ENCODE measurements at places on chromosomes 12 and 14. TPM values are rescaled to one million over a fixed set of nuclear protein-coding genes. Genes with fewer than 3 reads are reported as not detected.
A peak's percentile ranks its signal among the peaks of the same experiment; 100 is the strongest.

RPGRIP1 gene
- total RNA-seq, result not detected

HELB gene
- total RNA-seq, result 1.7 TPM

SCN8A gene
- 7.4 TPM for total RNA-seq

EPYC gene
- not detected for total RNA-seq

SRRM4 gene
- not detected for total RNA-seq

LRRC74A gene
- total RNA-seq, result not detected

DLGAP5 gene
- 91.2 TPM for total RNA-seq

RBP5 gene
- not detected for total RNA-seq

TMEM233 gene
- total RNA-seq, result 2.6 TPM

NOPCHAP1 gene
- total RNA-seq, result 3.2 TPM

RIMBP2 gene
- not detected for total RNA-seq

ALX1 gene
- total RNA-seq, result not detected

CDK4 gene
- 277 TPM for total RNA-seq

PLEKHH1 gene
- 0.06 TPM for total RNA-seq

SLC16A7 gene
- 10.6 TPM for total RNA-seq

MMP19 gene
- total RNA-seq, result 24.9 TPM

DNA sequence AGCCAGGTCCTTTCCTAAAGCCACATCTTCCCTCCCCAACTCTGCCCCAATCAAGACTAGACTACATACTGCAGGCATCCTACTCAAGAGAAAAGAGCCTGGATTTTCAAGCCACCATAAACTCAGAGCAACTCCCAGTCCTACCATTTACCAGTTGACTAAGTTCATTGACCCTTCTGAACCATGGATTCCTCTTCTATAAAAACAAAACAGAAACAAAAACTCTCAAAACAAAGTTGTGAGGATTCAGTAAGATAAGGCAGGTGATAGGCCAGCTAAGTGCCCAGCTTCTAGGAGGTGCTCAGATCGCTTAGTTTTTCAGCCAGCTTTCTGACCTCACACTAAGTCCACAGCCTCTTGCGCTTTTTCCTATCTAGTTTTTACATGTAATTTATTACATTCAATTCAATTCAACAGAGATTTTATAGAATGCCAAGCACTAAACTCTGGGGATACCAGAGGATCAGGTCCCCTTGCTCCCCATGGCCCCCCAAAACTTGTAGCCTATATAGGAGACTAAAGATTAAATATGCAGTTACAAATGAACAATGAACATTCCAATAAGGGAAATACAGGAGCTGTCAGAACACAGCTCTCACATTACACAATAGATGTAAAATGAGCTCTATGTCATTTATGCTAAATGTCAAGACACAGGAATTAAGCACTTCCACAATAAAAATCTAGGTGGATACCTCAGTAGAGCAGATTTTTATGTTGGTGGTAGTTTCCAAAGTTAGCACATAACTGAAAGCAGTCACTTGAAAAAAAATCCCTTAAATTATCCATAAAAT, 104.5 kb upstream of the EGLN3 start:
- no peak for DNase-seq

DNA sequence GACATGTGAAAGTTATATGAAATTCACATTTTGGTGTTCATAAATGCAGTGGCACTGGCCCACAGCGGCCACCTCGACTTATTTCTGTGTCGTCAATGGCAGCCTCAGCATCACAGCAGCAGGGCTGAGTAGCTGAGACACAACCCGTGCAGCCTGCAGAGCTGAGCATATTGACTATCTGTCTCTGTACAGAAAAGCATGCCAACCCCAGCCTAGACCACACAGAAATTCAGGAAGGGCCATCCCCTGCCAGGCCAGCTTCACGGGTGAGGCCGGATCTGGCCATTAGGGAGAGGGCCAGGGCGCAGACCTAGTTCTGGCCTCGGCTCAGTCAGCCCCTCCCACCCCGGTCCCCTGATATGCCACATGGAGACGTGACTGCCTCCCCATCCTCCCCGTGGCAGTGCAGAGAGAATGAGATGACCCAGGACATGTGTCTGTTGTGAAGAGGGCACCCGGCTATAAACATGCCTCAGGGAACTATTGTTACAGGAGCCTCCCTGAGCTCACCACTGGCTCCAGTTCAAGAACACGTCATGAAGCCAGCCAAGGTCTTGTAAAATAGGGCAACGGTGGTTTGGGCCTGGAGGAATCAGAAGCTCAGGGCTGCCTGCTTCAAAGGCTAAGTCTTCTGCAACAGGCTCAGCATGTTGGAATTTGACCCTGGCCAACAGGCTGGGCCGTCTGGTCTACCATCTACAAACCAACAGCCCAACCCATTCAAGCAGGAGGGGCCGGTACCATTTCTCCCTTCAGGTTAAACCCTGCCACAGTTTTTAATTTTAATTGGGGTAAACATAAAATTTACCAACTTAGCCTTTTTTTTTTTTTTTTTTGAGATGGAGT, 25.5 kb downstream of the SCARB1 start:
- peak; percentile 90 for DNase-seq

- no peak for DNase-seq
These were observed 4.9 kb downstream of the PXN start for GRCh38 chr12:120260607-120261006.

DNA sequence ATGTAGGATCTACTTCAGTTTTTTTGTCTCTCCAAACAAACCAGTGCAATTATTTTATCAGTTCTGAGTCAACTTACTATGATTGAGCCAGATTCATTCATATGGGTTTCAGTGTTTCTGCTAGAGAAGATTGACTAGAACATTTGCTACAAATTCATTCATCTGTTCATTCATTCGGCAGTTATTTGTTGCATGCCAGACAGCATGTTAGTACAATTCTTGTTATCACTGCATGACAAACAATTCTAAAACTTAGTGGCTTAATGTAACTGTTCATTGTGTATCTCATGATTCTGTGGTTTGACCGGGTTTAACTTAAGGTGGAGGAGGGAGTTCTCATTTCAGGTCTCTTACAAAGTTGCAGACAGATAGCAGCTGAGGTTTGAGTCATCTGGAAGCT, 52.3 kb downstream of the POLR3B start:
- DNase-seq, result peak; percentile 58

GRCh38 chr12:72315858-72316257, 43.7 kb downstream of the TRHDE start:
- no peak for DNase-seq

- DNase-seq, result no peak
These were observed 43.0 kb upstream of the SELPLG start for GRCh38 chr12:108676707-108677106.

- no peak for DNase-seq
These were observed 9.3 kb downstream of the CD163L1 start for GRCh38 chr12:7434670-7435069.

DNA sequence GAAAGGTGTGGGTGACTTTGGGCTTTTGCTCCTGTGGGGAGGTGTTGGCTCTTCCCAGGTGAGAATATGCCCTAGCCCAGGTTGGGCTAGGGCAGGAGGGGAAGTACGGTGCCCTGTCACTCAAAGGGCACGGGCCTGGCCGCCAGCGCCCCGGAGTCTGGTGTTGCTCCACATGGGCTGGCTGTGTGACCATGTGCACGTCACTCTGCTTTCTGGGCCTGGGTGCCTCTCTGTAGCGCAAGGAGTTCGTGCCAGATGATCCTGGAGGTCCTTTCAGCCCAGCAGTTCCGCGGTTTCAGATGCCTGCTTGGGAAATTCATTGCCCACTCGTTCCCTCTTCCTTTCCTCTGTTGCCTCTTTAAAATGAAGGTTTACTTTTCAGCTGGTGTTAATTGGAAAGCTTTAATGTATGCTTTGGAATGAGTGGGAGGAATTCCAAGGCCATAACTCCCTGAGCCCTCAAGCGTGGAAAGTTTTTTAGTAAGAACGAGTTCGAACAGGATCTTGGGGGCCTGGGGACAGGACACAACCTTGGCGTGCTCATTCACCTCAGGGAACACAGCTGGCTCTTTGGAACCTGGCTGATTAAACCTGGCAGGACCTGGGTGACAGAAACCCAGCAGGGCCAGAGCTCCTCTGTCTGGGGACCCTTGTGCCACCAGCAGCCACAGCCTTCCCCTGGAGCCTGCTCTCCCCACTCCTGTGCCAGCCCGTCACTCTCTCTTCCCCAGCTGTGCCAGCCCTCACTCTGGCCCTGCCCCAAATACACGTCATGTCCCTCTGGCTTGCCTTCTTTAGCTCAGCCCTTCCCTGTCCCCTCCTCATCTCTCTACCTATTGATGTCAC, 42.8 kb downstream of the TSPAN9 start:
- no peak for DNase-seq

- DNase-seq, result no peak
These were observed 187.5 kb upstream of the SLC38A2 start for GRCh38 chr12:46560089-46560488.

DNA sequence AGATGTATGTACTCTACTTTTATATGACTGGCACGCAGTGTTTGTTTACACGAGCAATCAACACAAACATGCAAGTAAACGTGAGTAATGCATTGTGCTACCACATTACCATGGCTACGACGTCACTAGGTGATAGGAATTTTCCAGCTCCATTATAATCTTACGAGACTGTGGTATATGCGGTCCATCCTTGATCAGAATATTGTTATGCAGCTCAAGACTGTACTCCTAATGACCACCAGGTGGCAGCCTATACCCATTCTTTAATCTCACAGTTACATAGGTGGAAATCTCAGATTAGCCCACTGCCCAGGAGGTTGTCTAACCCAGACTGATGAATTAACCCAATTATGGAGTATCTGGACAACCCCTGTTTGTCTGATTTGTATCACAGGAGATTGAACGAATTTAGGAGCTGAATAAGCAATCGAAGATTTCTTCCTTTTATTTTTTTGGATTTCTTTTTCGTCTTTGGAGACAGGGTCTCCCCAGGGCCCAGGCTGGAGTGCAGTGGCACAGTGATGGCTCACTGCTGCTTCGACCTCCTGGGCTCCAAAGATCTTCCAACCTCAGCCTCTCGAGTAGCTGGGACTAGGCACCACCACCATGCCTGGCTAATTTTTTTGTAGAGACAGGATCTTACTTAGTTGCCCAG, 8.7 kb upstream of the TESPA1 start:
- DNase-seq, result peak; percentile 54

DNA sequence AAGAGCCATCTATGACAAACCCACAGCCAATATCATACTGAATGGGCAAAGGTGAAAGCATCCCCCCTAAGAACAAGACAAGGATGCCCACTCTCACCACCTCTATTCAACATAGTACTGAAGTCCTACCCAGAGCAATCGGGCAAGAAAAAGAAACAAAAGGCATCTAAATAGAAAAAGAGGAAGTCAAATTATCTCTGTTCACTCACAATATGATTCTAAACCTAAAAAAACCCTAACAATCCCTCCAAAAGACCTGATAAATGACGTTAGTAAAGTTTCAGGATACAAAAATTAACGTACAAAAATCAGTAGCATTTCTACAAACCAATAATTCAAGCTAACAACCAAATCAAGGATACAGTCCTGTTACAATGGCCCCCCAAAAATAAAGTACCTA, 26.9 kb downstream of the MDM1 start:
- no peak for DNase-seq

GRCh38 chr12:16474801-16475200, 127.4 kb downstream of the MGST1 start:
- no peak for DNase-seq

DNA sequence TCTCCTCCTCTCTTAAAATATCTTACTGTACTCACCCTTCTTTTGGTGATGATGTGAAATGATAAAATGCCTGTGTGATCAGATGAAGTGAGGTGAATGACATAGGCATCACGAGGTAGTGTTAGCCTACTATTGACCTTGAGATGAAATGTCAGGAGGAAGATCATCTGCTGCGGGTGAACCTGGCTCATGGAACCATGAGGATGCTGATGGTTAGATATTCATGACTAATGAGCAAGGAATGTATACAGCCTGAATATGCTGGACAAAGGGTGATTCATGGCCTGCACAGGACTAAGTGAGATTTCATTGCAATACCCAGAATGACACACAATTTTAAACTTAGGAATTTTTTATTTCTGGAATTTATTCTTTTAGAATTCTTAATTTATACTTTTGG, 89.6 kb downstream of the DAAM1 start:
- DNase-seq, result peak; percentile 94

GRCh38 chr14:91140672-91141071, 26.8 kb downstream of the DGLUCY start:
- peak; percentile 18 for DNase-seq

GRCh38 chr12:111276146-111276545, 92.7 kb downstream of the PHETA1 start:
- peak; percentile 37 for DNase-seq

- no peak for DNase-seq
These were observed 10.6 kb downstream of the TMED10 start for GRCh38 chr14:75165586-75166391.

All from LHCN-M2 (cell line).